WTC11 (cell line): ENCODE measurements at places on chromosomes 7 and 10.

GRCh38 chr10:123574109-123574698 is 92.0 kb upstream of the GPR26 start:
- no peak for DNase-seq

GRCh38 chr7:106914018-106914607 is 49.0 kb downstream of the PIK3CG start:
- no peak for DNase-seq

DNA sequence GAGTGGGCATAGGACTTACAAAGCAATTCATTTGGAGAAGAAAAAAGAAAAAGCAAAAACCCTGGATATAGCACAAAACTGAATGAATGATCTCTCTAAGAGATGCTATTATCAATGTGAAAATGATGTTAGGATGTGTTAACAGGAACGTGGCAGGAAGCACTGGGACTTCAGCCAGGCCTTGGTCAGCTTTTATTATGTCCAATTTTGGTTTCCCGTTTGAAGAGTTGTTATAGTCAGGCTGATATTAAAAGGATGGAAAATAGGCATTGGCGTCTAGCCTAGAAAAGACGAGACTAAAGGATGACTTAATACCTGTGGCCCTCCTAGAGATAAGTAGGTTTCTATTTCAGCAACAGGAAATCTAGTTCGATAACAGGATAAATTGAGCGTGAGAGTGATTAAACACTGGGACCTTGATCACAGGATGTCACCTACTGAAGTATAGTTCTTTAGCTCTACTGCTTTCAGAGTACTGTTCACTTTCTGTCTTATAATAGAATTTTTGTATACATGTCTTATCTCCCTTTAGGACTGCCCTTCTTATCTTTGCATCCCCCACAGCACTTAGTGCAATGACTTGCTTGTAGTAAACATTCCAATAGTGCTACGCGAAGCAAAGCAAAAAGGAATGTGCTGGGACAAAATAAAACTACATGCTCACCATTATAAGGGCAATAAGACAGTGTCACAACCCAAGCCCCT is 99.8 kb upstream of the AGBL3 start:
- no peak for DNase-seq

DNA sequence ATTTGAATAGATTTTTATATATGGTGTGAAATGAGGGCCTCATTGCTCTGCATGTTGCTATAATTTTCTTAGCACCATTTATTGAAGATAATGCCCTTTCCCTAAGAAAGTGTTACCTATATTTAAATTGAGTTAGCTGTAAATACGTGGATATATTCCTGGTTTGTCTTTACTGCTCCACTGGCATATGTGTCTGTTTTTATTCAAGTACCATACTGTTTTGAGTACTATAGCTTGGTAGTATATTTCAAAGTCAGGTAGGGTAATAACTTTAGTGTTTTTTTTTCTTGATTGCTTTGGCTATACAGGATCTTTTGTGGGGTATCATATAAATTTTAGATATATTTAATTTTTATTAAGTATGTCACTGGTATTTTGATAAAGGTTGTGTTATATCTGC is 31.4 kb downstream of the ZNF273 start:
- no peak for DNase-seq

DNA sequence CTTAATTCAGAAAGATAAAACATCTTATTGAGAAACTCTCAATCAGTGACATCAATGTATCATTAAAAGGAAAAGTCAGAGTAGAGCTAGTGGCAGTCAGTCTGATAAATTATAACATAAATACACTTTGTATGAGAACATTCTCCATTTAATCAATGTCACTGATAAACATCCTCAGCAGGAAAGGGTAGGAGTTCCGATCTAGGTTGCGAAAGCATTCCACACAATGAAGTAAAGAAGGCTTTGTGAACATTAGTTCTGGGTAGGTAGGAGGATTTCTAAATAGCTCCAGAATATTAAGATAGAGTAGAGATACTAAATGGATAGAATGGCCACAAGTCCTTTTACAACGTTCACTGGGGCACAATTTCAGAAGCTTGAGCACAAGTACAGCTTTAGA is 179.7 kb upstream of the MALRD1 start:
- DNase-seq: no peak

- DNase-seq: no peak
These were observed 37.2 kb upstream of the CDH23 start for GRCh38 chr10:71359364-71360046.

DNA sequence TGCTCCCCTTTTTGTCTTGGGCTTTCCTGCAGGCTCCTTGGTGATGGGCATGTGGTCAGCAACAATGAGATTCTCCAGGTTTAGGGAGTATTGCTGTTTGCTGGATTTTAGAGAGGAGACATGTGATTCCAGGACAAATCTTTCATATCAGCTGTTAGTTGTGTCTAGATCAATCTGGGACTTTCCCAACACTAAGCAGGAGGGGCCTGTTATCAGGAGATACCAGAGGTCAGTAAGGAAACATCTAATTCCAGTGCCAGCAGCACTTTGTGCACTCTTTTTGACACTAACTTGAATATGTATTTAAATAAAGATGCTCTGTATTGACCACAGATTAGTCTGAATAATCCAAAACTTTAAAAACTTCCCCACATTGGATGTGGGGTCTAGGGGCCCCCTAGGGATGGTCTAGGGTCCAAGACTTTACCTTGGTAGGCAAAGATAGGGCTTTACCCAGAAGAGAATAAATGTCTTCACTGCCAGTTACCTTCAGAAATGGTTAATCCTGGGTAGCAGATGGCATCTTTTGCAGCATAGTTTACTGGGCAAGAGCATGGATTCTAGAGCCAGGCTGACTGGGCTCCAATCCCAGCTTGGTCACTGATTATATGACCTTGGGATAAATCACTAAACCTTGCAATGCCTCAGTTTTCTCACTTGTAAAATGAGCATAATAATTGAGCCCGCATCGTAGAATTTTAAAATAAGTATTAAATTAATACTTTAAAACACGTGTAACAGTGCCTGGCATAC is 6.4 kb upstream of the FIGNL1 start:
- no peak for DNase-seq

DNA sequence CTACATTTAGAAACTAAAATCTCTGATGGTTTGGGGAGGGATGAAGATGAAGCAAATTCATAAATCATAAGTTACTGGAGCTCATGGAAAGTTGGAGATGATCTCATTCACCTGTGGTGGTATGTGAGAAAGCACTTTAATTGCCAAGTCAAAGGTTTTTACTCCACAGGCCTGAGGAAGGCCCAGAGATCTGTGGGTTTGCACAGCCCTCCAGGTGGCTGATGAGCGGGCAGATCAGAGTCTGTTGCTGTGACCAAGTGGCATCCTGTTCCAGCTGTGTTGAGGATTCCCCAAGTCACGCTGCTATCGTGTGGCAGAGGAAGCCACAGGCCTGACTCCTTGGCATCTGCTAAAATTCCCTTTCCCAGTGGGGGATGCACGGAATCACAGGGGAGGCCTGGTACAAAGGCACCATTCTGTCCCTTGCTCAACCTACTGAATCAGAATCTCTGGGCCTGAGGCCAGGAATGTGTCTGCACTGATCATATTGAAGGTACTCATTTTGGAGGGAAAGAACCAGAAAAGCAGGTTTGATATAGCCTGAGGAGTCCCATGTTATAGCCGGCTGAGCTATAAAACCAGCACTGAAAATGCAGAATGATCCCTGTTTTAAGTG is 19.7 kb upstream of the DDC start:
- no peak for DNase-seq

GRCh38 chr7:34417781-34418180 is 240.2 kb upstream of the NPSR1 start:
- no peak for DNase-seq

DNA sequence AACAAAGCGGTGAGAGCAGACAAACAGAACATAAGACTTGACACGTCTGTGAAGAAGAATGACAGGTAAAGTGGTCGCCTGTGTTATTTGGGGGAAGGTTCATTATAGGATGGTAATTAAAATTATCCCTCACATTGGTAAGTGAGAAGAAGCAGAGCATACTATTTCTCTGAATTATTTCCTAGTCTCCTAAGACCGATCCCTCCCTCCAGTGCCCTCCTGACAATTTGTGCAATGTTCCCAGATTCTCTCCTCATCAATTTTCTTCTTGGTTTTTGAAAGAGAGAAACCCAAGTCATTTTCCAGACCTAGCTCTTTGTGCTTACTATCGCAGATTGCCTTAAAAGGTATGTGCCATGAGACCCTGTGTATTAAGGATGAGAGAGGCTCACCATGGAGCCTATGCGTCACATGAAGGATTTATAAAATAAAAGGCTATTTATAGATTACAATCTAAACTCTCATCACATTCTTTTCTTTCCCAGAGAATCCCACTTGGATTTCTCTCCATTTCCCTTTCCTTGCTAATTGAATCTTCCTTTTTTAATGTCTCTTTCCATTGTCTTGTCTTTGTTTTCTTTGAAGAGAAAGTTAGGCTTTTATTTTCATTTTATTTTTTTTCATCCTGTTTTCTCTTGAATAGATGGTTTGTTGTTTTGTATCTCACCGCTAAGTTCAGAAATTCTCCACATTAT is 112.0 kb downstream of the PPP1R3A start:
- no peak for DNase-seq

- no peak for DNase-seq
These were observed 122.5 kb downstream of the FAM53B start for GRCh38 chr10:124621637-124622036.

GRCh38 chr10:106795619-106796018 is 368.9 kb downstream of the SORCS1 start:
- DNase-seq: peak; percentile 48

DNA sequence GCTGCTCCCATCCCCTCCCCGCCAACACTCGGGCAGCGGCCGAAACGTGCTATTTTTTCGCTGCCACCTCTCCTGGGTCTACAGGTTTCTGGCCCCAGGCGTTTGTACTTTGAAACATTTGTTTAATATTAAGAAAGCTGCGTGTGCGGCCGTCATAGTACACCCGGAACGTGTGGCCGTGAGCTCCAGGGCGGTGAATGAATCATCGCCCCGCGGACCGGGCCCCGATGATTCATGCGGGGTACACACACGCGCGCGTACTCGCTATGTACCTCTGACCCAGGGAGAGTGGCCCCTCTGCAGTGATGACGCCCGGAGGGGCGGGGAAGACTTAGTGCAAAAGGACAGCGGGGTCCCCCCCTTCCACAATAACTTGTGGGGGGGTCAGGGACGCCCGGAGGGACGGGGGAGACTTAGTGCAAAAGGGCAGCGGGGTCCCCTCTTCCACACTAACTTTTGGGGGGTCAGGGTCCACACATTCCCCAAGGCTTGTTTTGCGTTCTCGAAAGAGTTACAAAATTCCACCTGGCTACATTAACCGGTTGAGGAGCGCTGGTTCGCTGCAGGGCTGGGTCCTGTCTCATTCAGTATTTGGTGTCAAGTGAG is 56.5 kb upstream of the PCGF5 start:
- peak; percentile 22 for DNase-seq
